ENCODE measurements at places on chromosomes 5 and 9. TPM values are rescaled to one million over a fixed set of nuclear protein-coding genes. Genes with fewer than 3 reads are reported as not detected.

DNA sequence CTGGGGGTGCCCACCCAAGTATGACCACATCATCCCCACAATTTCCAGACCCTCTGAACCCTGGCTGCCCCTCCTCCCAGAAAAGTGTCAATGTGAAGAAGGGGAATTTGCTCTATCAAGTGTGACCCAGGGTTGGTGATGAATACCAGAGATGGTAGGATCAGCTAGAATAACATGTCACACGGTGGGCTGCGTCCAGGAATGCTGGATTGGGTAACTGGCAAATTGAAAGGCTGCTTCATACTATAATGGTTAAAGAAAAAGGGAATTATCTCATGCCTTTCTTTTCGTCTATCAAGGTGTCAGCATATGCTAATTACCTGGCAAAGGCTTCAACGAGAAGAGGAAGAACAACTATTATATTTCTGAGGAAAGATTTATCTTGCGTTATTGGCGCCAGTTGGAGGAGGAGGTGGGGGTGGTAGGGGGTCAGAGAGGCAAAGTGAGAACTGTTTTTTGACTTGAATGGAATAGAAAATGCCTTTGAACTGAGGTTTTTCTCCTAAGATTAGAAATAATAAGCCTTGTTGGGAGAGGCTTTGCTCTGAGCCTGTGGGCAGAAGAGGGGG lies 27.8 kb upstream of the ARAP3 start:
- no peak overlapping the region for H3K4me3 ChIP-seq
- no peaks in the 10 kb centered on the region for H3K36me3 ChIP-seq
- H3K4me1 ChIP-seq = peaks cover 5% of the 10 kb centered on the region
- no peak for DNase-seq
- H3K27me3 ChIP-seq = peaks cover 10% of the 10 kb centered on the region
- no peak overlapping the region for H3K27ac ChIP-seq

- H3K4me3 ChIP-seq = no peak overlapping the region
- H3K36me3 ChIP-seq = no peaks in the 10 kb centered on the region
- H3K4me1 ChIP-seq = peaks cover 15% of the 10 kb centered on the region
- peaks cover 18% of the 10 kb centered on the region for H3K27me3 ChIP-seq
- no peak overlapping the region for H3K27ac ChIP-seq
These were observed 1.5 kb upstream of the SIT1 start for GRCh38 chr9:35651956-35652828.

DNA sequence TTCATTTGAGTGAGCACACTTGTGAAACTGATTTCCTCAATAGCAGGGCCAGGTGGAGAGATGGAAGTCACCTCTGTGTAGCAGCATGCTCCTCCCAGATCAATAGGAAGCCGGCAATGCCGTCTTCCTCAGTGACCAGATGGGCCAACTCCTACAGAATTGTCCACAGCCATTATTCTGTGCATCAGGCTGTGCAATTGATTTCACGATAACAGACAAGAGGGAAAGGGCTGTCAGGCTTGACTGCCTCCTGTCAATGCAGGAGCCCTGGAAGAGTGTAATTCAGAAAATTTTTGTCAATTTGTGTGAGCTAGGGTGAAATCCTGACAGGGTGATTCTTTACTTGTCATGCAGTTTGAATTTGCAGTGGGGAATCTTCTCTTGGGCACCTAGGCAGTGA lies 838.4 kb upstream of the NUDT12 start:
- no peak overlapping the region for H3K27ac ChIP-seq
- H3K4me1 ChIP-seq = no peaks in the 10 kb centered on the region
- no peaks in the 10 kb centered on the region for H3K36me3 ChIP-seq
- no peak overlapping the region for H3K4me3 ChIP-seq

DNA sequence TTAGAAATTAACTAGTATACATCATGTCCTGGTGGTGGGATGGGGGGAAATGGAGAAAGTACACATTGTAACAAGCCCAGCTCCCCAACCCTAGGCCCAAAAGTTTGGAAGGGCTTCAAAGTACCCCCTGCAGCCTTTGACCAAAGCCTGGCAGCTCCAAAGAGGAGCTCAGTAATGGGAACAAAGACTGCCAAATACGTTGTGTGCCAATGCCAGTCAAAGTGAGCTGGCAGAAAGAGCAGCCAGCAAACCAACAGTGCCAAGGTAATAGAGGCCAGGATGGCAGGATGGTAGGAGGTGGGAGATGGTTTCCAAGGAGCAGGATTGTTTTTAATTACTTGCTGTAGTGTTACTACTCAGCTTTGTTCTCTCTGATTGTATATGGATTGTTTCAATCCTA lies 248.3 kb downstream of the COX7C start:
- H3K4me1 ChIP-seq = no peaks in the 10 kb centered on the region
- H3K4me3 ChIP-seq = no peak overlapping the region
- no peak overlapping the region for H3K27ac ChIP-seq
- DNase-seq = no peak
- H3K36me3 ChIP-seq = no peaks in the 10 kb centered on the region
- no peaks in the 10 kb centered on the region for H3K27me3 ChIP-seq

DNA sequence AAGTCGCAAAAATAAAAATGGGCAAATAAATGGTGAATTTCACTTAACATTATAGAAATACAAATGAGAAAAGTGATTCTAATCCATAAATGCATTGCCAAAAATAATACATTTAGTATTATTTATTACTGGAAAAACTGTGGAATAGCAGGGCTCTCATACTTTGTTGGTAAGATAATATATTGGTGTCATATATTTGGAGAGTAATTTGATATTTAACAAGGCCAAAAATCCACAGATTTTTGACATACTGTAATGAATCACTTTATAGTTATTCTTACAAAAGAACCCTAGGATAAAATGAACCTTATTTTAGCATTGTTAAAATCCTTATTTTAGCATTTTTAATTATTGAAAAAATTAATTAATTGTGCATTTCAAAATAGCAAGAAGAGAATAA lies 397.2 kb upstream of the DAB2 start:
- DNase-seq = no peak
- H3K4me1 ChIP-seq = peaks cover 9% of the 10 kb centered on the region
- H3K27me3 ChIP-seq = no peaks in the 10 kb centered on the region
- H3K4me3 ChIP-seq = no peak overlapping the region
- H3K36me3 ChIP-seq = no peaks in the 10 kb centered on the region
- H3K27ac ChIP-seq = no peak overlapping the region

GRCh38 chr5:29779141-29779540 lies 1414.3 kb upstream of the CDH6 start:
- H3K4me1 ChIP-seq = no peaks in the 10 kb centered on the region
- no peaks in the 10 kb centered on the region for H3K36me3 ChIP-seq
- no peak overlapping the region for H3K4me3 ChIP-seq
- H3K27me3 ChIP-seq = no peaks in the 10 kb centered on the region
- H3K27ac ChIP-seq = no peak overlapping the region

DNA sequence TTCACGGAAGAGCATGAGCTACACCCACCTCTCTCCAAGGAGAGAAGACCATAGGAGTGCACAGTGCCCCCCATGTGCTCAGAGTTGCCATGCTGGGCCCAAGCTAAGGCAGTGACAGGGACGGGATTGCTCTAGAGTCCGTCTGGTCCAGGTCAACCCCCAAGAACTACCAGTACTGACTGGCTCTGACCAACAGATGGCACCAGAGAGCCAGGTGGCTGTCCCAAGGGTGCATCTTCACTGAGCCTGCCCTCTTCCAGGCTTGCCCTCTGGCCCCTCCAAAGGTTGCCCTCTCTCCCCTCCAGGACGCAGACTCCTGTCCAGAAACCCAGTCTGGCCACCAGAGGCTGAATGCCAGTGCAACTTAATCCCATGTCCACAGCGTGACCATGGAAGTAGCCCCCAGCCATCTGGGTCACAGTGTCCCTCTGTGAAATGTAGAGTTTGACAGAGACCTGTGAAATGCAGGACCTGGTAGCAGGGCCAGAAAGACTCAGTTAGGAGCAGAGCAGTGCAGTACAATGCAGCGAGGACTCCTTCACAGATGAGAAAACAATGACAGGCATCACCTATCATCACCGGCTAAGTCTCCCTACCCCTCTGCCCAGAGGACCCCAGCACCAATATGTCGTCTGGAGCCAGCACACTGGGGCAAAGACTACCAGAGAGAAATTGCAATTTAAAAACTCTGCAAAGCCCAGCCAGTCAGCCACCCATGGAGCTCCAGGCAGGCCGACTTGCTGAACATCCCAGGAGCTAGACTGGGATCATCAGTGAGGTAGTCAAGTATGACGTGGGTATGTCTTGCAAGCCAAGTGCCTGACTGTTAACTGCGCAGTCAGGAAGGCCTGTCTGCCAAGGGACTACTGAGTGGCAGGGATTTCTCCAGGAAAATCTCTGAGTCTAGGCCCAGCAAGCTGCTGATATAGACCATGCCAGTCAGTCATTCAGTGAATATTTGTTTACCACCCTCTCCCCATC lies 7.7 kb upstream of the SKP1 start:
- H3K36me3 ChIP-seq = no peaks in the 10 kb centered on the region
- H3K27me3 ChIP-seq = no peaks in the 10 kb centered on the region
- H3K4me1 ChIP-seq = no peaks in the 10 kb centered on the region
- H3K4me3 ChIP-seq = no peak overlapping the region

- H3K27me3 ChIP-seq = peaks cover 5% of the 10 kb centered on the region
- DNase-seq = no peak
- H3K4me1 ChIP-seq = peaks cover 6% of the 10 kb centered on the region
- H3K36me3 ChIP-seq = peaks cover 1% of the 10 kb centered on the region
These were observed 39.0 kb upstream of the ICE1 start for GRCh38 chr5:5383461-5383860.

GRCh38 chr5:8848997-8849594 lies 696.8 kb downstream of the SEMA5A start:
- no peak overlapping the region for H3K27ac ChIP-seq
- H3K27me3 ChIP-seq = peaks cover 3% of the 10 kb centered on the region
- H3K36me3 ChIP-seq = no peaks in the 10 kb centered on the region
- no peak for DNase-seq

GRCh38 chr5:100562821-100563220 lies 27.6 kb downstream of the FAM174A start:
- peaks cover 17% of the 10 kb centered on the region for H3K4me1 ChIP-seq
- no peak for DNase-seq
- peaks cover 14% of the 10 kb centered on the region for H3K36me3 ChIP-seq

DNA sequence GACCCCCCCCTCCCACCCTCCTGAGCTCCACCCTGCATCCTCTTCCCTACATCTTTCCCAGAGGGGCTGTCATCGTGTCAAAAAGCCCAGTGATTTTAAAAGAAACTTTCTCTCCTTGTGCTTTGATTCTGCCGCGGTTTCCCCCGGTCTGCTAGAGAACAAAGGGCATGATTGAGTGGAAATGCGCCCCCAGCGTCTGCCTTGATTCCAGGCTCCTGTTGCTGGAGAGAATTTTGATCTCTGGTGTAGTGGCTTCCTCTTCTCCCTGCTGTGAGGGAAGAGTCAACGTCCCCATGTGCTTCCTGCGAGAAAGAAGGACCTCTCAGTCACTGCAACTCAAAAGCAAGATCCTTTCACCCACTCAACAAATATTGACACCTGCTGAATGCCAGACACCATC lies 61.9 kb upstream of the RAPGEF1 start:
- peaks cover 13% of the 10 kb centered on the region for H3K4me1 ChIP-seq
- H3K4me3 ChIP-seq = no peak overlapping the region
- DNase-seq = no peak

DNA sequence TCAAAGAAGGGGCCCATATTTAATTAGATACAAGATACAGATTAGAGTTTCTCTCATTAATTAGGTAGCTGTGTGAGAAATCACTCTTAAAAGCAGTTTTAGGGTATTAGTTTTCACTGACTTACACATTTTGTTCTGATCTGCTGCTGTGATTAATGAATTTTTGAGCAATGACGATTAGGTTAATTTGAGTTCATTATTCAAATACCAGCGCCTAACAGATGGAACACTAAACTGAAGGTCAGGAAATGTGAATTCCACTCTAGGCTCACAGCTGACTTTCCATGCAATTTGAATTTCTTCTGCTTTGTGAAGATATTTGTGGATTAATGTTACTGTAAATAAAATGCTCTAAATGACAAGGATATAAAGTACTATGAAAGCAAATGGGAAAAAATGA lies 380.6 kb downstream of the ADGRV1 start:
- H3K4me1 ChIP-seq = peaks cover 30% of the 10 kb centered on the region
- H3K36me3 ChIP-seq = peaks cover 4% of the 10 kb centered on the region
- H3K27ac ChIP-seq = peak overlapping the region; percentile 93

- no peaks in the 10 kb centered on the region for H3K27me3 ChIP-seq
- peak overlapping the region; percentile 96 for H3K27ac ChIP-seq
- no peak for DNase-seq
- H3K4me1 ChIP-seq = peaks cover 2% of the 10 kb centered on the region
These were observed 20.6 kb downstream of the DYNC2I2 start for GRCh38 chr9:128636024-128636390.

DNA sequence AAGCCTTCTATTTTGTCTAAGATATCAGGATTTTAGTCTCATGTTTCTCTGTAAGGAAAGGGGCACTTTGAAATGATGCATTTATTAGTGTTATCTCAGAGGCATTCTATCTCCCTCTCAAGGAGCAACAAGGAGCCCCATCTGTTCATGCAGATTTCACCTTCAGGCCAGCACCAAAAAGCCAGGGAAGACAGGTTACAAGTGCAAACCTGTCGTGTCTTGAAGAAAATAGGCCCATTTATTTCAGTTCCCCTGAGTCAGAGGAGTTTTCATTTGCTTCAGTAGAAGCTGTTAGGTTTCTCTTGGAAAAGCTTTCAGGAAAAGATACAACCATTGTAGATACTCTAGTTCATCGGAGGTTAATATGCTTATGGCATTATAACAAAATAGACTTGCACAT lies 97.2 kb downstream of the SPOCK1 start:
- DNase-seq = no peak
- no peak overlapping the region for H3K4me3 ChIP-seq
- peaks cover 1% of the 10 kb centered on the region for H3K4me1 ChIP-seq

DNA sequence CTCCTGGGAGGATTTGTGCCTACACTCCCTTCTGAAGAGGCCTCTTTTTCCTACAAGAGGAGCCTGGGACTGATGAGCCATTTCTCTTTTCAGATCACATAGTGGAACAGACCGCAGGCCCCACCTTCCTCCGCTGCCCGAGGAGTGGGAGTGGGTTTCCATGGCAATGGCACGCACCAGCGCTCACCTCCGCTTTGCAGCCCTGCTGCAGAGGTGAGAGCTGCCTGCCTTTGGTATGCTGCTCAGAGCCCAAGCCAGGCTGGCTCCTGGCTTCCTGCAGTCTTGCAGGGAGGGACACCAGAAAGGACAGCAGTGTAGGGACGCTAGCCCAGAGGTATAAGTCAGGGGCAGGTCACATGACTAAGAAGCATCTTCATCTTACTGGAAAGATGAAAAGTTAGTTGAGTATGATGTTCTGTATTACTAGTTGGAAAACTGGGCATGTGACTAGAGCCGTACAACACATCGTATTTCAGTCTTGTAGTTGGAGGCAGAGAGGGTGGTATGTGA lies 12.4 kb downstream of the PTTG1 start:
- no peak overlapping the region for H3K4me3 ChIP-seq
- peaks cover 9% of the 10 kb centered on the region for H3K4me1 ChIP-seq
- peak; percentile 40 for DNase-seq
- H3K36me3 ChIP-seq = peaks cover 2% of the 10 kb centered on the region

GRCh38 chr5:84162695-84163094 lies 222.0 kb downstream of the EDIL3 start:
- no peaks in the 10 kb centered on the region for H3K36me3 ChIP-seq
- H3K4me3 ChIP-seq = no peak overlapping the region
- no peak for DNase-seq
- no peaks in the 10 kb centered on the region for H3K27me3 ChIP-seq

- DNase-seq = no peak
- peaks cover 36% of the 10 kb centered on the region for H3K4me1 ChIP-seq
- H3K4me3 ChIP-seq = no peak overlapping the region
- no peak overlapping the region for H3K27ac ChIP-seq
- no peaks in the 10 kb centered on the region for H3K27me3 ChIP-seq
- H3K36me3 ChIP-seq = no peaks in the 10 kb centered on the region
These were observed 68.2 kb downstream of the DMRTA1 start for GRCh38 chr9:22514871-22515270.

The IFNA13 gene
- total RNA-seq = not detected

The FGFR4 gene
- 244 TPM for total RNA-seq

The WDR38 gene
- total RNA-seq = not detected

The AHRR gene
- 0.69 TPM for total RNA-seq

The GPR151 gene
- total RNA-seq = not detected

The SLC6A3 gene
- total RNA-seq = not detected

The SUSD3 gene
- 1.2 TPM for total RNA-seq

Measured in progenitor cell of endocrine pancreas (in vitro differentiated cells).